ENCODE measurements at places on chromosomes 5 and 9.

DNA sequence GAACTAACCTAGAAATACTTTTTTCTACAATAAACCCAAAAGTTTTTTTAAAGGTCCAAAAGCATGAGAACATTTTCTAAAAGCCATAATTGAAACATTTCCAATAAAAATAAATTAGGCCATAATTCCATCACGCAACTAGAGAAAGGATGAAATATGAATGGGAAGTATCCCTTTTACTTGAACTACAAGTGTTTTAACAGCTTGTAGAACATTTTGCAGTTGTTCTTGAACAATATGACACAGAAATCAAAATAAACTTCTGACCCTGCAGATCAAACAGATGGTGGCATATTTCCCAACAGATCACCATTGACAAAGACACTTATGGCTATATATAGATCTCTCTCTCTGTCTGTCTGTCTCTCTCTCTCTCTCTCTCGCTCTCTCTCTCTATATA is 624.4 kb downstream of the PSAT1 start:
- no peak for DNase-seq

DNA sequence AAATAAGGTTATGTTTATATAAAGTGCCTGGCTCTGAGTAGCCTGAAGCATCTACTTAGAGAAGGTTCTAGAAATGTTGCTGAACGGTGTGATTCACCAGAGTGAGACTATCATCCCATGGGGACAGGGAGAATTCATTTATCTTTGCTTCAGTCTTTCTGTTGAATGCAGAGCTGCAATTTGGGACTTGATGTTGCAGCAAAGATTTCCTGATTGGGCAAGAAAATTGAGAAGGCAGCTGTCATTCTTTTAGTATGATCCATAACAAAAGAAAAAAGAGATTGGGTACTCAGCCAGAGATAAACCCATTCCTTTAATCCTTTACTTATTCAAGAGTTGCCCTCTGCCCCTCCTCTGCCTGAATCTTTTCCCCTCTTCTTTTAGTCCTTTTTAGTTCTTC is 456.3 kb upstream of the WWC1 start:
- no peak for DNase-seq

DNA sequence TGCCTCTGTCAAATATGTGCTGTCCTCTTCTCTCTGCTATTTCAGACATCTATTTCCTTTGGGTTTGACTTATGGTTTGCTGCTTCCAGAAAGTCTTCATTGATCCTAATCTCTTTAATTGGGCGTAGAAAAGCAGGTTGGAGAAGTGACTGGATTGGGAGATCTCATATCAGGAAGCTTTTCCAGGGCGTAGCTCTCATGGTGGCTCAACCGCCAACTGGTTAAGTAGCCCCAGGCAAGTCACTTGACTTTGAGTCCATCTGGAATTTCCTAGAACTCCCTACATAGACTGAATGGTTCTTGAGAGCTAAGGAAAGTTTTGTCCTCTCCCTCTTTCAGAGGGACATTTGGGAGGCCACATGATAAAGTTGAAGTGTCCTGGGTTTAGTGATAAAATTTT is 192.3 kb upstream of the GLRA1 start:
- no peak for DNase-seq

DNA sequence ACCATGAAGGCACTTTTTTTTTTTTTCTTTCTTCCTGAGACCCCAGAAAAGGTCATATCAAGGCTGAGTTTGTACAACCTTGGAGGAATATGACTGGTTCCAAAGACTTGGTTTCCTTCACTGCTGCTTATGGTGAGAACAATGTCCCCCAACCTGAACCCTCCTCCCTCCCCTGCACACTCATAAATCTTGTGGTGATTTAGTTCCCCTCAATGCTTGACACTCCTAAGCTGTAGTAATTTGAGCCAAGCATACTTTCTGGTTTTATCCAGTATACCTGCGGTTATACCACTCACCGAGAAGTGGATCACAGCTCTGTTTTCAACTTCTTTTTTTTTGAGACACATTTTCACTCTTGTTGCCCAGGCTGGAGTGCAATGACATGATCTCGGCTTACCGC is 149.9 kb upstream of the KLF4 start:
- no peak for DNase-seq

- DNase-seq: no peak
Measured at GRCh38 chr9:33782395-33783152, 12.8 kb upstream of the PRSS3 start.

DNA sequence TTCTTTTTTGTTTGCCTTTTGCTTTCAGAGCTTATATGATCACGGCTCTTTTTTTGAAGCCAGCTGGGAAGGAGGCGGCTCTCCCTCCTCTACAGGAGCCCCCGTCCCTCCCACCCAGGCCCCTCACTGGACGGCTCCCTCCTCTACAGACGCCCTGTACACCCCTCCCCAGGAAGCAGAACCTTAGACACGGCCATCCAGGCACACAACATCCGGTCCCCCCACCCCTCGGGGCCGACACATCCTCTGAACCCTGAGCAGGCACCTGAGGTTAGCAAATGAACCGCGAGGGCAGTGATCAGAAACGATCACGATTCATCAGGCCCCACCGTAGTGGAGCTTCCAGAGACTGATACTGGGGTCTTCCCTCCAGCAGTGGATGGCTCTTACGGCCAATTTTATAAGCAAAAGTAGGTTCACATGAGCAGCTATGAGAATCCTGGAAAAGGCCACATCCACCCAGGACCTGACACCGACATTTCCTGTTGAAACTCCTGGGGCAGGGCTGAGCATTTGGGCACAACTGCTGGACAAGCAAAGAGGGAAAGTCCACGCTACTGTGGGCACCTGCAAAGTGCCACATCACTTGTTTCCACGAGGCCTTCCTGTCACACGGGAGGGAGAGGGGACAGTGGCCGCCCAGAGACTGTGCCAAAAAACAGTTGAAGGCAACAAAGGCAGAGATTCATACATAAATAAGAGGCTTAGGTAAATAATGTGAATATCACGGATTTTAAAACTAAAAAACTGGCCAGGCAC is 78.9 kb downstream of the SEMA4D start:
- DNase-seq: peak; percentile 78

DNA sequence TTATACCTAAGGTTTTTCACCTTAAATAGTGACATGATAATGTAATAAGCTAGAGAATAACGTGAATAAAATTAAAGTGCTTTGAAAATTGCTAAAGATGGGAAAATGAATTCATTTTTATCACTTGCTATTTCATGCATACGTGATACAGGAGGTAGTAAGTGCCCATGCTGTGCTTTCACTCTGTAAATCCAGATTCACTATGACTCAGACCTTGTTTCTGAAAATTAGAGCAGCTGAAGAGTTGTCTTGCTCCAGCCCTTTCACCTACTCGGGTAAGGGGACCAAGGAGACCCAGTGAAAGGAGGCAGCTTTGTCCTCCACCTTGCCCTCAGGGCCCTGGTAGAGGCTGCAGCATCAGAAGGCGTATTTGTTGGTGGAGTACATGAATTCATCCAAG is 87.9 kb downstream of the ANKH start:
- no peak for DNase-seq

- no peak for DNase-seq
Measured at GRCh38 chr5:129345213-129345924, 114.7 kb upstream of the ADAMTS19 start.

GRCh38 chr9:97853844-97854695 is 1.0 kb downstream of the FOXE1 start:
- peak; percentile 59 for DNase-seq

DNA sequence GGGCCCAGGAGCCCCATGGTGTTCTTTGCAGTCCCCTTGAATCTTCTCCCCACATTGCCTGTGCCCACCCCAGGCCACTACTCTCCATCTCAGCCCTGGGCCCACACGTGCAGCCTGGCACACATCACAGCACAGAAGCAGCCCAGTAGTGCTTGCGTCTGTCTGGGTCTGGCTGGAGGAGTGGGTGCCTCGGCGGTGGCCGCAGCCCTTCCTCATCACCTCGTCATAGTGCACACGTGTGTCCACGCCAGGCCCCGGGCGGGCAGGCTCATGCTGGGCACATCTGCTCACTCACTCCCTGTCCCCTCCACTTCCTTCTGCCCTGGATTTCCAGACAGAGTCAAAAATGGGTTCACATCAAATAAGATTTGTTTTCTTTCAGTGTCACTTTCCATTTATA is 33.3 kb downstream of the FGF1 start:
- DNase-seq: no peak

- DNase-seq: no peak
Measured at GRCh38 chr5:157045601-157046000, 13.3 kb downstream of the HAVCR1 start.

DNA sequence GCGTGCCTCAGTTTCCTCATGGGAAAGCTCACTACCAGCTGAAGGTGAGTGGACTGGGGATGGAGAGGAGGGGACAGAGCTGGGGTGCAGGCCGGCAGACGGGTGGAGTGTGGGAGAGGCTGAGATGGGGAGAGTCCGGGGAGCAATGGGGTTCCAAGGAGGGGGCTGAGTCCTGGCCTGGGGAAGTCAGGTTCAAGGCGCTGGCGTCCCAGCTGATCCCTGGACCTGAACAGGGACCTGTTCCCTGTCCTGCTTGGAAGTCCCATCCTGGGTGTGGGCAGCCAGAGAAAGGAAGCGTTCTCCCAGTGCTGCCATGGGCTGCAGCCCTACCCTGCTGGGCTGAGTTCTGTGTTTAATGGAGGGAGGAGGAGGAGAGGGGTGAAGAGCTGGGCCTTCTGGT is 60.9 kb upstream of the GNE start:
- DNase-seq: no peak

GRCh38 chr5:151699071-151699901 is 12.6 kb upstream of the SPARC start:
- DNase-seq: no peak

DNA sequence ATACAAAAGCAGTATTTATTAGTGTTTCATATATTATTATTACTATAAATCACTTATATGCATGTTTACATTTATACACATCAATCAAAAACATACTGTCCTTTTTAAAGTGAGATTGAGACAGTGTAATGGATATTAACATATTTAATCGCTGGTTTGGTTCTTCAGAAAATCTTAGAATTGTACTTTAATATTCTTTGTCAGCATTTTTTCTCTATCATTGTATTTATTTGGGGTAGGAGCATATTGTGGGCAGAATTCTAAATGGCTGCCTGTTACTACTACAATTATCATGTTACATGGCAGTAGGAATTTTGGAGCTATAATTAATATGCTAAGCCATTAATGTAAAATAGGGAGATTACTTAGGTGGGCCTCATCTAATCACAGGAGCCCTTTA is 722.6 kb downstream of the TLR4 start:
- no peak for DNase-seq

DNA sequence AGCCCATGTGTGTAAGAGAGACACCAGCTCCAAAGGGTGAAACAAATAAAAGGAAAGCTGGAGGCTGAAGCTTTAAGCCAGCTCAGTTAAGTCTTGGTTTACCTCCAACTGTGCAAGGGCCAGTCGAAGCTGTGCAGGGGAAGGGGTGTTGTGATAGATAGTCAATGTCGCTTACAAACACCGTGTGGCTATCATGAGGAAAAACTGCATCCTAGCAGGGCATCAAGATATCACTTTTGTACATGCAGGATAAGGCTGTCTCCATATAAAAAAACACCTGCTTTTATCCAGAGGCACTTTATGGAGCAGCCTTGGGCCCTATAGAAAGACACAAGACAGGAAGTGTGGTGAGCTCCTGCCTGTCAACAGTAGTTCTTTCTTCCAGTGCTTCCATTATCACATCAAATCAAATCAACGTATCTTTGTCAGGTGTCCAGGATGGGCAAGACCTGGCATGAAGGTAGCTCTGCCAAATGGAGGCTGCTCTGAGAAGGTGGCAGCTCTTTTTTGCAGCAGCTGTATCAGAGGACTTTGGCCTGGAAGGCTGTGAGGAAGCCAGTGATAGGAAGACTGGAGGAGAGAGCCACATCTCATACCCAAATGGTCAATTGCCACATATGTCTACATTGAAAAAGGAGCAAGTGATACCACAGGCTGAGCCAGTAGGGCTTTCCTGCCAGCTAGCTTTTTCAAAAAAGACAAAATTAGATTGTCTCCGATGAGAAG is 29.3 kb upstream of the SELENOP start:
- no peak for DNase-seq

DNA sequence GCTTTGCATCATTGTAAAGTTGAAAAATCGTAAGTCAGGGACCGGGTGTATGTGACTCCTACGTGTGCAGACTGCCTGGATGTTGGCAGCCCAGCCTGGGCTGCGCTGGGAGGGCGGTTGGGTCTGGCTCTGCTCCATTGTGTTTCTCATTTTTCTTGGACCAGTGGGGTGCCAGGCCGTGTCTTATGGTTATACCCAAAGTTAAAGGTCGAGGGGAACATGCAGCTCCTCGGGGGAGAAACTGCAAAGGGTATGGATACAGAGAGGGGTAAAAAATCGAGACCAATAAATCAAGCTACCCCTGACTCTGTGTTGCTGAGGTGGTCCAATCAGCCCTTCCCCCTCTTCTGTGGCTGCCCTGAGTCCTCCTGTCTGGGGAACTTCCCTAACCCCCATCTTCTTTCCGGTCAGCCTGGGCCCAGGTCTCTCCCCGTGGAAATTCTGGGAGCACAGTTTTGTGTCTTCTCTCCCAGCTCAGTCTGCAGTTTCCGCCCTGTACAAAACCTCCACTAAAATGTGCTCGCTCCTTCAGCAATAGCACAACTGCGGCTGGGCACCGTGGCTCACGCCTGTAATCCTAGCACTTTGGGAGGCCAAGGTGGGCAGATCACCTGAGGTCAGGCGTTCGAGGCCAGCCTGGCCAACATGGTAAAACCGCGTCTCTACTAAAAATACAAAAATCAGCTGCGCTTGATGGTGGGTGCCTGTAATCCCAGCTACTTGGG is 34.1 kb upstream of the UNC5A start:
- no peak for DNase-seq

GRCh38 chr9:34993502-34994259 is 4.1 kb downstream of the DNAJB5 start:
- no peak for DNase-seq

GRCh38 chr9:34276772-34277171 is 52.3 kb downstream of the KIF24 start:
- no peak for DNase-seq

- no peak for DNase-seq
Measured at GRCh38 chr5:5062525-5063302, 77.4 kb upstream of the ADAMTS16 start.

DNA sequence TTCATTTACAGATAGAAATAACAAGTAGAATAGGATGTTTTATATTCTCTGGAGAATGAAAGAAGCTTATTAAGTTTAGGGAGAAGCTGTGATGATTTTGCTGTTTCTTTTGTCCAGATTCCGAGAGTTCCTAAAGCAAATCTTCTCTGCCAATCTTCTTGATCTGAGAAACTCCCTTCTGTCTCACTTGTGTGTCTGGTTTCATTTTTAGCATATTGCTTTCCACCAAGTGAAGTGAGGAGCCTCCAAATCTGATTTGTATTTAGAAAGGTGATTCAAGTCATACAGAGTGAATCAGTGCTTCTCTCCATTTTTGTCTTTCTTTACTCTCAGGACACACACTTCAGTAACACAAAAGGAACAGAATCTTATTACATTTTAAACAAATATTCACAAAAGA is 48.4 kb downstream of the STX17 start:
- no peak for DNase-seq

DNA sequence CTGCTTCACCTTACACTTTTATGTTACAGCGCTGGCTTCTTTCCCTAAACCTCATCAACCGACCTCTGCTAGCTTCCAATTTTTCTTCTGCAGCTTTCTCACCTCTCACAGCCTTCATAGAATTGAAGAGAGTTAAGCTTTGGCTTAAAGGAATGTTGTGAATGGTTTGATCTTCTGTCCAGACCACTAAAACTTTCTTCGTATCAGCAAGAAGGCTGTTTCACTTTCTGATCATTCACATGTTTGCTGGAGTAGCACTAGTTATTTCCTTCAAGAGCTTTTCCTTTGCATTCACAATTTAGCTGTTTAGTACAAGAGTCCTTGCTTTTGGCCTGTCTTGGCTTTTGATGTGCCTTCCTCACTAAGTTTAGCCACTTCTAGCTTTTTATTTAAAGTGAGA is 49.5 kb downstream of the NR3C1 start:
- peak; percentile 28 for DNase-seq

GRCh38 chr5:50968356-50969149 is 302.1 kb downstream of the PARP8 start:
- DNase-seq: no peak
